ENCODE measurements at places on chromosomes 3 and 15. TPM values are rescaled to one million over a fixed set of nuclear protein-coding genes. Genes with fewer than 3 reads are reported as not detected.

DNA sequence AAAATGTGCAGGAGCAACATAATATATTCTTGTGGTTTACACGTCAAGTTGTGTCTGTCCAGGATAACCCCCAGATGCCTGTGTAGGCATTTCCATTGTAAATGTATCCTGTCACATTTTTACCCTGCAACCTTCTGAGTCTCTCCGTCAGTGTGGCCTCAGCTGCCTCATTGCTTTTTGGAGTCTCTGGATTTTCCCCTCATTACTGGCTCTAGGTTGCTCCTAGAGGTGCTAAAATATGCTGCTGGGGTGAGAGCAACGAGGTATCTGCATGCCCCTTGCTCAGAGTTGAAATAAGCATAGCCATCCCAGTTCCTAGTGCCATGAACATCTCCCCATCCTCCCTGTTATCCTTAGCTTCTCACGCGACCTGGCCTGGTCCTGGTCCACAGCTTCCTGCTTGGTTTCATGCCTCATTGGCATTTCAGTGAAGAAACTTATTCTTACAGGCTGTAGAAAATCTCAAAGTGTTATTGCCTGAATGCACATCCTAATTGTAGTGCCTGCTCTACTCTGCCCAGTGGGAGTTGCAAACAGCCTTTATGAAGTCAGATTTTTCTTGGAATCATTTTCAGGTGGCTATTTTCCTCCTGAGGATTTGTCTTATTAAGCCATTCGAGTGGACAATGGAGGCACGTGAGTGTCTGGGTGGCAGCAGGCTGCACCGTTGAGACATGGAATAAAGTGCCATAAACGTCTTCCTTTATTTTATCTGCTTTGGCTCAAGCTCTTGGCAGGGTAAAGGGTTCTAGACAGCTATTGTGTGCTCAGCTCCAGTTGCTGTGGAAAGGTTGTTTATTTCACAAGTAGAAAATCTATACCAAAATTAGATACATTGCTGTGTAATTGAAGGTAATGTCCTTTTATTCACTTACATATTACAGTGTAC is 33.2 kb downstream of the OXNAD1 start:
- H3K27ac ChIP-seq, result peak overlapping the region; percentile 24
- H3K4me3 ChIP-seq, result no peak overlapping the region
- DNase-seq, result no peak
- H3K27me3 ChIP-seq, result no peaks in the 10 kb centered on the region
- H3K36me3 ChIP-seq, result peaks cover 44% of the 10 kb centered on the region
- H3K4me1 ChIP-seq, result peaks cover 93% of the 10 kb centered on the region

DNA sequence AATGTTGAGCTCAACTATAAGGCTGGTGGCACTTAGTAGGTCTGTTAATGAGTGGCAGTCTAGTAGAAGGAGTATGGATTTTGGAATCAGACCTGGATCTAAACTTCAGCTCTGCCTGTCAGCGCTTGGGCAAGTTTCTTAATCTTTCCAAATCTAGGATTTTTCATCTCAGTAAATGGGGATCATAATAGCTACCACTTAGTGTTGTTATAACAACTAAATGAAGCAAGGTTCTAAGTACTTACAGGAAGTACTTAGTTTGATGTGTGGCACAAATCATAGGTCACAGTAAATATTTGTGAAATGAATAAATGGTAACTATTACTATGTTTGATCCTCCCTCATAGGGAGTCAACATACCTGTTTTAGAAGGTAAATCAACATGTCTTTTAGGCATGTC is 31.4 kb downstream of the SLC49A4 start:
- H3K36me3 ChIP-seq, result peaks cover 19% of the 10 kb centered on the region
- H3K27me3 ChIP-seq, result no peaks in the 10 kb centered on the region
- H3K4me1 ChIP-seq, result no peaks in the 10 kb centered on the region
- DNase-seq, result no peak
- no peak overlapping the region for H3K4me3 ChIP-seq

DNA sequence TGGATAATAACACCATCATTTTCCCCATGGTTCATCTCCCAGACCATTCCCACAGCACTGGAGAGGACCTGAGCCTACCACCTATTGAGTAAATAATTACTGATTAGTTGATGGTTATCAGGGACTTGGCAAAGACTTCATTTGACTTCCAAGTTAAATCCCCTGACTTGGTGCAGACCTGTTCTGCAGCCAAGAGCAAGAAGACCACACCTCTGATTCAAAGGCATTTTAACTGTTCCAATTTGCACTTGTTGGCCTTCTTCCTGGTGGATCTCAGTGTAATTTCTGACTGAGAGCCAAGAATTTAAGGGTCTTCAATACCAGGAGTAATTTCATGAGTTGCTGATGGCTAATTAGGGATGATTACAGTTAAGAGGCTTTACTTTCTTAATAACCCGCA is 24.0 kb downstream of the THSD4 start:
- H3K36me3 ChIP-seq, result no peaks in the 10 kb centered on the region
- H3K27me3 ChIP-seq, result peaks cover 11% of the 10 kb centered on the region
- no peaks in the 10 kb centered on the region for H3K4me1 ChIP-seq
- H3K4me3 ChIP-seq, result no peak overlapping the region
- DNase-seq, result no peak

- no peaks in the 10 kb centered on the region for H3K27me3 ChIP-seq
- DNase-seq, result no peak
- H3K4me1 ChIP-seq, result peaks cover 3% of the 10 kb centered on the region
- no peak overlapping the region for H3K4me3 ChIP-seq
- H3K27ac ChIP-seq, result no peak overlapping the region
Observed at GRCh38 chr3:184639351-184639750, 72.5 kb downstream of the MAGEF1 start.

DNA sequence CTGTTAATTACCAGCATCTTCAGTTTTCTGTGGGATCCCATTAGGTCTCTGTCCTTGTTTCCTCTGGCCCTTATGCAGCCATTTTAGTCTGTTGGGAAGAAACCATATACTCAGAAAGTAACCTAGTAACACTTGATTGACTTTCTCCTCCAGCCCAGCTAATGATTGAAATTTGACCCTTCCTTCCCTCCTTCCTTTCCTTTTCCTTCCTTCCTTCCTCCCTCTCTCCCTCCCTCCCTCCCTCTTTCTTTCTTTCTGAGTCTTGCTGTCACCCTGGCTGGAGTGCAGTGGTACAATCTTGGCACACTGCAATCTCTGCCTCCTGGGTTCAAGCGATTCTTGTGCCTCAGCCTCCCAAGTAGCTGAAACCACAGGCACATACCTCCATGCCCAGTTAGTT is 5.9 kb upstream of the ZNF620 start:
- H3K27ac ChIP-seq, result no peak overlapping the region
- H3K36me3 ChIP-seq, result no peaks in the 10 kb centered on the region
- no peak for DNase-seq
- H3K4me1 ChIP-seq, result peaks cover 7% of the 10 kb centered on the region
- H3K27me3 ChIP-seq, result no peaks in the 10 kb centered on the region
- H3K4me3 ChIP-seq, result no peak overlapping the region

DNA sequence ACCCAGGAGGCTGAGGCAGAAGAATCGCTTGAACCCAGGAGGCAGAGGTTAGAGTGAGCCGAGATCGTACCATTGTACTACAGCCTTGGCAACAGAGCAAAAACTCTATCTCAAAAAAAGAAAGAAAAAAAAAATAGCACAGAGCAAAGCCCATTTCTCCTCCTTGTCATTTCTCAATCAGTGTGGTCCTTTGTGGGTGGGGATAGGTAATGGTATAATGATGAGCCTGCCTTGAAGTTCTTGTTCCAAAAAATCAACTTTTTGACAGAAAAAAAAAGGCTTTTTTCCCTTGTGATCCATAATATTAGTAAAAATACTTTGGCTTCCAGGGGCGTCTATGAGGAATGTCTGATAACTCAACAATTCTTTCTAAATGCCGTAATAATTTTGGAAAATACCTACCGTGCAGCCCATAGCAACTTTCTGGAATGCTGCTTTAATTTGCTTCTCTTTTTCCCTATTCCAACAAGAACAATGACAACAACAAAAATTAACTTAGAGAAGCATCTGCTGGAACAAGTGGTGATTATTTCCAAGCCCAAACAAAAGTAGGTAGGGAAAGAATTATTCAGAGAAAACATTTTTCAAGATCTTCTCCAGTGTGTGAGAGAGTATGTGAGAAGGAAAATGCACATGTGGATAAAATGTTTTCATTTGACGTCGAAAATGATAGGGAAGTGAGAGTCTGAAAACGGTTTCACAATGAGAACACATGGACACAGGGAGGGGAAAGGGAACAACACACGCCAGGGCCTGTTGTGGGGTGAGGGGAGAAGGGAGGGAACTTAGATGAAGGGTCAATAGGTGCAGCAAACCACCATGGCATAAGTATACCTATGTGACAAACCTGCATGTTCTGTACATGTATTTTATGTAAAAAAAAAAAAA is 337.8 kb downstream of the RBMS3 start:
- H3K36me3 ChIP-seq, result no peaks in the 10 kb centered on the region
- H3K4me1 ChIP-seq, result no peaks in the 10 kb centered on the region
- no peak overlapping the region for H3K27ac ChIP-seq
- peaks cover 2% of the 10 kb centered on the region for H3K27me3 ChIP-seq
- no peak overlapping the region for H3K4me3 ChIP-seq

GRCh38 chr3:28347374-28348264 is 902 bp upstream of the ZCWPW2 start:
- peaks cover 46% of the 10 kb centered on the region for H3K4me1 ChIP-seq
- no peak for DNase-seq
- peak overlapping the region; percentile 88 for H3K27ac ChIP-seq
- H3K27me3 ChIP-seq, result no peaks in the 10 kb centered on the region
- H3K36me3 ChIP-seq, result peaks cover 14% of the 10 kb centered on the region

GRCh38 chr15:61315471-61315870 is 86.4 kb upstream of the RORA start:
- no peak overlapping the region for H3K4me3 ChIP-seq
- no peak overlapping the region for H3K27ac ChIP-seq
- no peaks in the 10 kb centered on the region for H3K36me3 ChIP-seq
- DNase-seq, result no peak

Gene SV2B
- total RNA-seq, result 0.05 TPM

Gene MLF1
- total RNA-seq, result 3.9 TPM

Gene CPN2
- total RNA-seq, result not detected

Gene STX19
- total RNA-seq, result not detected

Gene WDR49
- not detected for total RNA-seq

Data from activated CD4-positive, alpha-beta memory T cell treated with anti-CD3 and anti-CD28 coated beads for 36 hours (primary cell).